ENCODE measurements at places on chromosomes 5 and 9.
A peak's percentile ranks its signal among the peaks of the same experiment; 100 is the strongest.

DNA sequence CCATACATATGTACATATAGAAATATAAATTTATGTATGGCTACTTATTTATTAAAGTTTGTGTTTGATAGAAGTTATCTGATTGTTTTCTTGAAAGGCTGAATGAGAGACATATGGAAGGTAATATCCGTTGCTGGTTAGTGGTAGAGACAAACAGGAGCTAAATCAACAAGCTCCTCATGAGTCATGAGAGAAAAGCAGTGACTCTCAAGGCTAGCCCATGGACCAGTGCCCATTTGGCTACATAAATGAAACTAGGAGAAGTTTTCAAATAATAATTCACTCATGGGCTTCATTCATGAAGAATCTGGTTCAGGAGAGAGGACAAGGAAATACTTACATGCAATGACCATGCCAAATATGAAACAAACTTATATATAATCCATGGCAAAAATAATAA, 504.5 kb upstream of the ITGA1 start:
- DNase-seq, result no peak

DNA sequence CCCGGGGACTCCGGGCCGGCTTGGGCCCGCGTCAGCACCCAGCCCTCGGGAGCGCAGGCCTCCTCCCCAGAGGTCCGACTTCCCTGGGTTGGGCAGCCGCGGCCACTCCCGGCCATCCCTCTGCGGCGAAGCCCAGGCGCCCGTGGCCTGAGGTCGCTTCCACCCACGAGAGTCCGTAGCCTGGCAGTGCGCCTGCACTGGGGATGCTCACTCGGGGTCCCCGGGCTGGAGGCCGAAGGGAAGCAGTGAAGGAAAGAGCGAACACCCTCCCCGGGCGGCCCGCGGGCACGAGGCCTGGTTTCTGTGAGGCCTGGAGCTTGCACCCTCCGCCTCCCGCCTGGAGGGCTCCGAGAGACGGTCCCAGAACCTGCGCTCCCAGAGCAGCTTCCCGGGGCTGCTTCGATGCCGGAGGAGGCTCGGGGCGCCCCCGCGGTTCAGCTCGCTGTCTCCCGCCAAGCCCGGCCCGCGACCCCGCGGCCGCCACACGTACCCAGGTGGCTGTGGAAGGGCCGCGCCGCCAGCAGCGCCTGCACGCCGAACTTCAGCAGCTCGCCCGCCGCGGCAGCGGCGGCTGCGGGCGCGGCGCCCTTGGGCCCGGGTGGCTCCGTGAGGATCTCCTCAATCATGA, 607 bp downstream of the BARX1 start:
- no peak for DNase-seq

DNA sequence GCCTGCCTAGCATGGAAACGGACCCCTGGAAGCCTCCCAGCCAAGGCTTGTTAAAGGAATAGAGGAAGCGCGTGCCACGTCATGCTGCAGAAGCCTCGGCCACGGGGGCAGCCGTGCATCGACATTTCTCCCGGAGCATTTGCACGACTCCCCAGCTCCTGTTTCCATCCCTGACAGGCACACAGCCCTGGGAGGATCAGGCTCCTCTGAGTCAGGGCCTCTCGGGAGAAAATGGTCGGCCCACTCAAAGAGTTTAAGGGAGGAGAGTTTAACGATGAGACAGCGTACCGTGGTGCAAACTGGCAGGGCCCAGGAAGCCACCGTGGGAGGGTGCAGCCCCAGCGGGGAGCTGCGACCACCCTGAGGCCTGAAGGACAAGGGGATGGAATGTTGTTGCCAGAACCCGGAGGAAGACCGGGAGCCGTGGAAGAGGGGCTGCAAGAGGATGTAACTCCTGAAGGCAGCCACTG, 213.6 kb downstream of the PAX5 start:
- DNase-seq, result no peak

- peak; percentile 4 for DNase-seq
Measured at GRCh38 chr5:91469517-91470165, 86.5 kb upstream of the ARRDC3 start.

DNA sequence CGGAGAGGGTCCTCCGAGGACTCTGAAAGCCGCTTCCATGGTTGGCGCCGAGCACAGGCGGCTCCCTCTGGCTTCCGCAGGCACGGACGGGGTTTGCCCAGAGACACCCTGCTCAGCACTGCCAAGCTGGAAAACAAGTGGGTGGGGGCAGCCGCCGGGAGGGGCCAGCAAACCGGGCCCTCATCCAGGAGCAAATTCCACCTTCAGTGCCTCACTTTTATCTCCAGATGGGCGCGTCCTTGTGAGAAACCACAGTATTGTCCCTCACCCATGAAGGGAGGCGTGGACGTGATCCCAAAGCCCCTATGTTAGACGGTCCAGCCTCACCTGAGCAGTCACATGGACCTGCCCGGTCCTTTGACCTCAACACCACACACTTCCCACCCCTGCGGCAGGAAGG, 29.0 kb downstream of the MED10 start:
- DNase-seq, result no peak

GRCh38 chr5:7146886-7147285, 249.1 kb upstream of the ADCY2 start:
- no peak for DNase-seq

- no peak for DNase-seq
Measured at GRCh38 chr9:123914517-123915196, 15.3 kb downstream of the DENND1A start.

- DNase-seq, result no peak
Measured at GRCh38 chr9:122145592-122145863, 14.1 kb downstream of the NDUFA8 start.

DNA sequence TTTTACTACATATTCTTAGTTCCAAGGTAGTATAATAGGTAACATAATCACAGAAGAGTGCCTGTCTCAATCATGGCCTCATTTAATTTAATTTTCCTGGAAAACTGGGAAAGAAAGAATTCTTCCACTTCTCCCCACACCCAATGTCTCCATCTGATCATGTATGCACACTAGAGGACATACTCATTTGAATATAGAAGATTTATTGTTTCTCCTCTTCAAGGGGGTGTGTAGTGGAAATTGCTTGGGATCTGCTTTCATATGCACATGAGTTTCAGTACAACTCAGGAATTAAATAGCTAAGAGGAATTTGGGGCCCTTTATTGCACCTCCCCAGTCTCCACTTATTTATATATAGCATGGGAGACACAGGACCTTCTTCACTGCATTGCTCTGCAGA, 285.1 kb downstream of the SH3GL2 start:
- no peak for DNase-seq

GRCh38 chr9:37032713-37033112, 1.4 kb downstream of the PAX5 start:
- no peak for DNase-seq

DNA sequence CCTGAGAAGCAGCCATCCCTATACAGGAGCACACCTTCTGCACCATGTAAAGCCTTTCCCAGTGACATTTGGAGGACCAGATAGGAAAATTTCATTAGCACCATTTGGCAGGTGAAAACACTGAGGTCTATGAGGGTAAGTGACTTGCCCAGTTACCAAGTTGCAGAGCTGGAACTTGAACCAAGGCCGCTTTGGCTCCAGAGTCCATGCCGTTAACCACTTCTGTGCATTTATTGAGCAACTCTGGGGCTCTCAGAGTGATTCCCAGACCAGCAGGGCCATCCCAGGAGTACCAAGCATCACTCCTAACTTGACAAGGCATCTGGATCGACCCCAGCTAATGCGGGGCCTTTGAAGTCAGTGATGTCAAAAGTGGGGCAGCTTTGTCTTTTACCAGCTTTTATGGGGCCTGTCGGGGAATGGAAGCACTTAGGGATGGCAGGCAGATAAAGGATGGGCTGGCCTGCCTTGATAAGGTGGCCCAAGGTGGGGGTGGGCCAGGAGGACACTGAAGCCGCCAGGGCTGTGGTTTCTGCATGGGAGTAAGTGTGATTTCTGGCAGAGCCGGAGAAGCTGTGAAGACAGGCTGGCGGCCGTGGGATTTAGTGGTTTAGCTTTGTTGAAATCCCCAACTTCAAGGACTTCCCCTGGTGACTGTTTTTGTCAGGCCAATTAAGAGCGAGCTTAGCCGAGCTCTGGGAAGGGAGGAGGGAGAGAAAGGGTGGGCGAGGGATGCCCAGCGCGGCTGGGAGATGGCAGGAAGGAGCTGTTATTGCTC, 127.3 kb downstream of the MACROH2A1 start:
- DNase-seq, result no peak

DNA sequence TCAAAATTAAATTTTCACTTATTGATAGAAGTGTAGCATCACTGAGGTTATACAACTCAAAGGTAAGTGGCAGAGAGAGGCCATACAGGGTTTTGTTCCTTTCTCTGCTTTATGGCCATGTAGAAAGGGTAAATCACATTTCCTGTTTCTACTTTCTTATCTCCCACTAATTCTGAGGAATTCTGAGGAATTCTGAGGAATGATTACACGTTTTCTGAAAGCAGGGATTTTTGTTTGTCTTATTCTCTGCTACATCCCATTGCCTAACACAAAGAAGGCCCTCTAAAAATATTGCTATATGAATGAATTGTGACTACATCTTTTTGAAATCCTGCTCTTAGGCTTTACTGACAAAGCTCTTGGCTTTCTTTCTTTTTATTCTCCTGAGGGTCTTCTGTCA, 516.9 kb upstream of the ZNF608 start:
- DNase-seq, result no peak

DNA sequence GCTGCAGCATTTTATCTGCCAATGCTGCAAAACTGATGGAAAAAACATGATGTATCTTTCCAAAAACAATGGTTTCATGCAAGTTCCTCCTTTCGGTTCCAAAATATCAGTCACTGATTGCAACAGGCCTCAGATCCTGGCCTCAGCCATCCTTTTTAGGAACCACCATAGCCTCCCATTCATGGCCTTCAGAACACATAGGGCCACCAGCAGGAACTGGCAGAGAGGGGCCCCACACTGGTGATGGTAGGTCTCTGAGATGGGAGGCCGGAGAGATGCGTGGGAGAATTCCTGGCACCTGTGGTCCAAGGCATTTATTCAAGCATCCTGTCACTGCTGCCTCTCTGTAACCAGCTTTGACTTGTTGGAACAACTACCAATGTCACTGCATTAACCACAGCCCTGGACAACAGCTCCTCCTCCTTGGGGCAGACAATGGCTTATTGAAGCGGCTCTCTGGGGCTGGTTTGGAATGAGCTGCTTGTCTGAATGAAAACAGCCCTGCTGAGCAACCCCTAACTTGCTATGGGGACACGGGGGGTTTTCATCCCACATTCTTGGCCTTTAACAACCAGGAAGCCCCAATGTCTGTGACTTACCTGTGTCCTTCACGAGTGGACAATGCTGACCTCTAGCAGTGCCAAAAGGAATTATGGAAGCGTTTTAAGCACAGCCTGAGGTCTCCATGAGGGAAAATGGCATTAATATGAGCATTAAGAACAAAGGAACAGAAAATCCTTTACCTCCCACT, 108.1 kb downstream of the LHFPL2 start:
- peak; percentile 82 for DNase-seq

- DNase-seq, result no peak
Measured at GRCh38 chr9:93057042-93057702, 1.3 kb upstream of the SUSD3 start.

DNA sequence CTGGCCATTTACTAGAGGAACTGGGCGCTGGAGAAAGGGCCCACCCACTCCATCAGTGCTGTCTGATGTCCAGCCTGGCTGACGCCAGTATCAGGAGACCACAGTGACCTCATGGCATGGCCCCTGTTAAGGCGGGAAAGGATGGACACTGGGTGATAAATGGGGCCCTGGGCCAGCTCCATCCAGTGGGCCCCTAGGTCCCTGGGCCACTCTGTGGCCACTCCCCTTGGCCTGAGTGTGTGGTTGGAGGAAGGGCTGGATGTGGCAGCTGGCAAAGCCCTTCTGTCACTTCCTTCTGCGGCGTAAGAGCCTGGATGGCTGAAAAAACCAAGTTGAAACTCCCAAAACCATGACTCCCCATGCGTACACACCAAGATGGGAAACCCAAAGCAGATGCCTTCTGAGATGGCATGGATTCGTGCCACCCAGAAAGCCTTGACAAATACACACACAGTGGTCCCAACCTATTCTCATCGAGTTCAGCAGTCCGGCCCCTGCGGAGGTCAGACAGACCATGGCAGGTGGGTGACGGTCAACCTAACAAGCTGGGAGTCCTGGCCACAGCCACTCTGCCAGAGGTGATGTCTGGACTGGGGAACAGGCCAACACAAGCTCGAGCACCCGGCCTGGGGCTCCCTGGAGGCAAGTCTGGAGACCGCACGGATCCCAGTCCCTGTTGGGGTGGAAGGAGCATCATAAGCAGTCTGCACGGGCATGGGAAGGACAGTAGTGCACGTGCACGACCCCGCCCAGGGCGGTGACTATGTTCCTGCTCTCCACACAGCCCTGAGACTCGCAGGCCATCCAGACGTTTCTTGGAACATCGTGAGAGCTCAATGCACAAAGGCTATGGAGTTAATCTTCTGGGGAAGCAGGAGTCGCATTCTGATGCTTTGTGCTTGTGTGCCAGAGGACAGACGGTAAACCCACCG, 45.2 kb upstream of the NOTCH1 start:
- DNase-seq, result no peak

DNA sequence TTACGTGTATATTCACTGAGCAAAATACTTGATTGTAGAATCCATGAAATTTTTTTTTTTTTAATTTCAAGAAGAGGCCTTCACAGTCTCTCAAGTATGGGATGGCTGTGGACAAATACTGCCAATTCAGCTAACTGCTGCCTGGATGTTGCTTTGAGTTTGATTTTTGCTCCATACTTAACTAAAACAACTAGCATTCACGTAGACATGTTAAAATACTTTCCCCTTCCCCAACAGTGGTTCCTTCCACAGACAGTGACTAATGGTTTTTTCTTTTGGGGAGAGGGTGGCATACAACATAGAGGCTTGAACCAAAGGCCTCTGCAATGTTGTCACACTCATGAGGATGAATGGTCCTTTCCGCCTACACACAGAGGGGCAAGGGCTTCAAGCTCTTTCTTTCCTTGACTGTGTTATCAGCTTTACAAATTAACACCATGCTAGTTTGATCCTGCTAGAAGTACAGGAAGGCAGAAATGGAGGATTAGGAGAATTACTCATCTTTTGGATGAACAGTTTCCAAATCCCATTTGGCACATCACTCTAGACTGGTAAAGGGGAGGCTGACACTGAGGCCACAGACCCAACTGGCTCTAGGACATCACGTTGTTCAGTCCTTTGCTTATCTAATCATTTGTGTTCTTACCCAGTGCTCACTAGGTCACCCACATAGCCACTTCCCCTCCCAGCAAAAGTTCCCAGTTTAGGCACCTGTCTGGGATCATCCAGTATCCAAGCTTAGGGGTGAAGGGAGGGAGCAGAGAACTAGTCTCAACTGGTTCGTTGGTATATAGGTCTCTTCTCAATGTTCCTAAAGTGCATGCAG, 1.8 kb upstream of the LEAP2 start:
- DNase-seq, result no peak

DNA sequence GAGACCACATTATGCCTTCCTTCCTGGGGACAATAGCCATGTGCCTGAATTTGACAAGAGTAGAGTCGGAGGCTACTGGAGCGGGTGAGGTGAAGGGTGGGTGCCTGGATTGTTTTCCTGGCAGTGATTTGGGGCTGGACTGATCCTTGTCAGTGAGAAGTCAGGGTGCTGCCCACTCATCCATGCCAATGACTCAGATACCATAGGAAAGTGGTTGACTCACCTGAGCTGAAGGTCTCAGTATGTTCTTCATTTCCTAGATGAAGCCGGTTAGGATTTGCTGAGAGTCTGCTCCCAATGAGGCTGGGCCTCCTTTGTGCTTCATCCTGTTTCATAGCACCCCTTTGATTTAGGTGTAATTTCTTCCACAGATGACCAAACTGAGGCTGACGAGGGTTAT, 366.0 kb downstream of the KDM4C start:
- no peak for DNase-seq

Measured in hippocampal formation (tissue), 2 donors.